ENCODE measurements at places on chromosomes 6 and 20.

DNA sequence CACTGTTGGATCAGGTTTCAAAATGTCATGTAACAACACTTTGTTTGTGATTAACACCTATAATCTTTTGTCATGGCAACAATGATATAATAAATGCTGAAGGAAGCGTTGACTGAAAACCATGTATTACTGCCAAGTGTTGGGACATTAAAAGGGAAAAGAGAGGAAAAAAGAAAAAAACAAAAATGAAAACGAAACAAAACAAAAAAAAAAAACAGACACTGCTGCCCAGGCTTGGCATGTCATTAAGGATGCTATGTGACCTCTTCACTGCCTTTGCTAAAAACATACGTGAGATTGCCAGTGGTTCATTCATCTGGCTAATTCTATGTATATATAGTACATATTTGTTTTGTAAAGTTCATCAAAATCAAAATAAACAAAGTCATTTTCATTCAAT is 516.7 kb upstream of the RNF217 start:
- DNase-seq, result no peak

DNA sequence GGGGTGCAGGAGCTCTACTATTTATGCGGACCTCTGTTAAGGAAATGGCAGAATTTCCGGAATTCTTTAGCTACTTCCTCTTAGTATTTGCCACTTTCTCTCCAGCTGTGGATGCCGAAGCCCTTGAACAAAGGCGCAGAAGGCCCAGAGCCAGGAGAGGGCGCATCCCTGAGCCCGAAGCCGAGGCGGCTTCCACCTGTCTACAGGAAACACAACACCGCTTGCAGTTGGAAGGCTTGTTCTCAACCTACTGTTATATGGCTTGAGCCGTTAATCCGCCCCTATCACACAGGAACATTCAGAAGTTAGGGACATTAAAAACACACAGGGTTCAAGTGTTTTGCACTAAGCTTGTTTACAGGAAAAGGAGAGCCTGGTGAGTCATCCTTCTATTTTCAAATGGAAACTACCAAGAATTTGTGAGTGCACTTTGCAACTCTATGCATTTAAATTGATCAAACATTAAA is 417.1 kb downstream of the BCKDHB start:
- DNase-seq, result peak; percentile 63

GRCh38 chr6:160069050-160069454 is 52.6 kb upstream of the SLC22A1 start:
- no peak for DNase-seq

DNA sequence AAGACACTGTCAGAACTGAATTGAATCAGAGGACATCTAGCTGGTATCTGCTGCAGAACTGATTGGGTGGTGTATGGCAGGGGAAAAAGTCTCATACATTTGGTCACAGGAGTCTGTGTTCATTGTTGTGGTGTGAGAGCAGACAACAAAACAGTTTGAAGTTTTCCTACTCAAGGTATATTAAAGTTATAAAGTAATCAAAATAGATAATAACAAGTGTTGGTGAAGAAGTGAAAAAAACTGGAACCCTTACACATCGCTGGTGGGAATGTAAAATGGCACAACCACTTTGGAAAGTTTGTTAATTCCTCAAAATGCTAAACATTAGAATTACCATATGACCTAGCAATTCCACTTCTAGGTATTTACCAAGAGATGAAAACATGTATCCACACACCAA is 24.7 kb downstream of the SRPK1 start:
- DNase-seq, result no peak

- DNase-seq, result peak; percentile 96
These were observed 40.4 kb upstream of the NAA20 start for GRCh38 chr20:19976595-19977372.

DNA sequence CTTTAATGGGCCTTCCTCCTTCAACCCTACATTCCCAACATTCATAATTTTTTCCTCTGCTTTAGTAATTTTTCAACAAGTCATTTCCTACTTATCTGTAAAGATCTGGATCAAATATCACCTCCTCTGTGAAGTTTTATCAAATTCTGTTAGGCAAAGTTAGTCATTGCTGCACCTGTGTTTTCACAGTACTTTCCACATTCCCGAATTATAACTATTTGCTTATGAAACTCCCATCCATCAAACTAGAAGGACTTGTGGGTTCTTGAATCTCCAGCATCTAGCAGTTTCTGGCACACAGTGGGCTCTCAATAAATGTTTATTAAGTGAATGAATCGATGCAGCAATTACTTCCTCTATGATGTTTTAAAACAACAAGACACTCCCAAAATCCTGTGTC is 257.6 kb downstream of the HDGFL1 start:
- peak; percentile 27 for DNase-seq

- no peak for DNase-seq
These were observed 85.9 kb upstream of the PCSK2 start for GRCh38 chr20:17140894-17141293.
